Dermis microvascular lymphatic vessel endothelial cell (primary cell): ENCODE measurements at places on chromosomes 6 and 20.

DNA sequence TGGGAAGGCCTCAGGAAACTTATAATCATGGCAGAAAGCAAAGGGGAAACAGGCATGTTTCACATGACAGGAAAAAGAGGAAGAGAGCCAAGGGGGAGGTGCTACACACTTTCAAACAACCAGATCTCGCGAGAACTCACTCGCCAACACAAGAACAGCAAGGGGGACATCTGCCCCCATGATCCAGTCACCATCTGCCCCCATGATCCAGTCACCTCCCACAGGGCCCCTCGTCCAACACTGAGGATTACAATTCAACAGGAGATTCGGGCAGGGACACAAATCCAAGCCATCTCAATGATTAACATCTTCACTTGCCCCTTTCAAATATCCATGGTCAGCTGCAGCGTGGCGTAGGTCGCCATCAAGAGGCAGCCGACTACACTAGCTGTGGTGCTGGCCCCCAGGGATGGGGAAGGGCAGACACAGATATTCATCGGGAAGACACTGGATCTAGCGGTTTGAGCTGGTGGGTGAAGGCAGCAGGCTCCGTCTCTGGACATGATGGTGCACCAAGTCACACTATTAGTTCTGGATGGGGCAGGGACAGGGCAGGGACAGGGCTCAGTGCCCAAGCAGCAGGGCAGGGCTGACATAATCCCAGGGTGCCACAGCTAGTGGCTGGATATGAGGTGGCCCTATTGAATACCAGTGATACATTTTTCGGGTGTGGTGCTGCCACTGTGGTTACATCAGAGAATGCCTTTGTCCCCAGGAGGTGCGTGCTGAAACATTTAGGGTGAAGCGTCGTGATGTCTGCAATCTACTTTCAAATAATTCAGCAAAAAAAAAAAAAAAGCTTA lies 31.6 kb downstream of the TUBB2B start:
- DNase-seq = no peak

- DNase-seq = no peak
These were observed 28.8 kb downstream of the IMPG1 start for GRCh38 chr6:76043690-76044089.

- DNase-seq = no peak
These were observed 20.7 kb downstream of the HFE start for GRCh38 chr6:26107935-26108334.

- no peak for DNase-seq
These were observed 67.7 kb downstream of the ANKRD6 start for GRCh38 chr6:89500611-89501010.

DNA sequence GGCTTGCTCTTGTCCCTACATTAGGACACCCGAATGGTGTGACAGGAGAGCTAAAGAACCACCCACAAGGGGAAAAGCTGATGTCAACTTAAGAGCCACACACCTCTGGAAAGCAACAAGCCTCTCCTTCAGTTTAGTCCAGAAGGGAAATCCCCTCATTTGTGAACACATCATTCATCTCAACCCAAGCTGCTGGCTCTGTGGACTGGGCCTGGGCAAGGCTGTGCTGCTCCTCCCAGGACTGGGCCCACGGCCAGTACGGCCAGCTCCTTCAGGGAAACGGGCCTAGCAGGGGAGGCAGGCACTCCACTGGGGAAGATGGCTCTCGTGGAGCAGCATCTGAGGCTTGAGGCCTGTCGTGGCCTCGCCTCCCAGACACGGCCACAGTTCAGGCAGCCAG lies 12.8 kb upstream of the SLC4A11 start:
- no peak for DNase-seq

- DNase-seq = no peak
These were observed 98.2 kb downstream of the SMOC2 start for GRCh38 chr6:168538892-168539811.

- no peak for DNase-seq
These were observed 7.6 kb upstream of the BTN2A2 start for GRCh38 chr6:26375270-26375669.

DNA sequence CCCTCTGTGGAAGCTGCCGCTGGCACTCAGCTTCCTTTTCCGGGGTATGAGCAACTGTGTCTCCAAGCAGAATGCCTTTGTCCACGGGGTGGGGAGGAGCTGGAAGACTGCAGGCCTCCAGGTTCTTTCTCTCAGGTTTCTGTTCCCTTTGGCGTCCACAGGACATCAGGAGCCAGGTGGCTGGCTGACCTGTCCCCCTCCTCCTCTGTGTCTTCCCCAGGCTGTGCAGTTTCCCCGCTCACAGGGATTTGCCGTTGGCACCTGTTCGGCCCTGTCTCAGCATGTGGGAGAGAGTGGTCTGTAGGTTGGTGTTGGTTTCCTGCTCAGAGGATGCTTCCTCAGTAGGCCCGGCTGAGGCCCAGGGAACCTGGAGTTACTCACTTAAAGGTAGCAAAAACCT lies 43.5 kb downstream of the CDS2 start:
- DNase-seq = no peak

GRCh38 chr6:152595499-152595898 lies 41.7 kb downstream of the SYNE1 start:
- peak; percentile 16 for DNase-seq

GRCh38 chr6:37205997-37206340 lies 36.0 kb downstream of the PIM1 start:
- DNase-seq = no peak

GRCh38 chr6:134223796-134224420 lies 94.0 kb downstream of the SGK1 start:
- DNase-seq = no peak

- peak; percentile 65 for DNase-seq
These were observed 464.3 kb upstream of the BTBD3 start for GRCh38 chr20:11453430-11453829.

GRCh38 chr6:2852514-2852855 lies 10.8 kb upstream of the SERPINB1 start:
- no peak for DNase-seq

DNA sequence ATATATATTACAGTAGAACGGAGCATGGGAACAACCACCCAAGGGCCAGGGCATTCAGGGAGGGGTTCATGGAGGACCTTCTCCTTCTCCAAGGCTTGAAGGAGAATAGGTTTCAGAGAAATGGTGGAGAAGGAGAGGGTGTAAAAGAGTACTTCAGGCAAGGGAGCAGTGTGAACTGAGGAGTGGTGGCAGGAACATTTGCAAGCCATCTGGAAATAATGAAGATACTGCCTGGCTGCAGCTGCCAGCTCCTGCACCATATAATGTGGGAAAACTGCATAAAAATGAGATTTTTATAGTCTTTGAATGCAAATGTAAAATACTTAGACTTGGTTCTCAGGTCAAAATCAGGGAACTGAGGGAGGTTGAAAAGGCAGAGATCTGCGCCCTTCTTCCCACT lies 9.6 kb upstream of the DEFB121 start:
- no peak for DNase-seq

- no peak for DNase-seq
These were observed 34.6 kb upstream of the SPACA1 start for GRCh38 chr6:88013015-88013414.

- no peak for DNase-seq
These were observed 164.5 kb upstream of the BTBD3 start for GRCh38 chr20:11753155-11753554.

DNA sequence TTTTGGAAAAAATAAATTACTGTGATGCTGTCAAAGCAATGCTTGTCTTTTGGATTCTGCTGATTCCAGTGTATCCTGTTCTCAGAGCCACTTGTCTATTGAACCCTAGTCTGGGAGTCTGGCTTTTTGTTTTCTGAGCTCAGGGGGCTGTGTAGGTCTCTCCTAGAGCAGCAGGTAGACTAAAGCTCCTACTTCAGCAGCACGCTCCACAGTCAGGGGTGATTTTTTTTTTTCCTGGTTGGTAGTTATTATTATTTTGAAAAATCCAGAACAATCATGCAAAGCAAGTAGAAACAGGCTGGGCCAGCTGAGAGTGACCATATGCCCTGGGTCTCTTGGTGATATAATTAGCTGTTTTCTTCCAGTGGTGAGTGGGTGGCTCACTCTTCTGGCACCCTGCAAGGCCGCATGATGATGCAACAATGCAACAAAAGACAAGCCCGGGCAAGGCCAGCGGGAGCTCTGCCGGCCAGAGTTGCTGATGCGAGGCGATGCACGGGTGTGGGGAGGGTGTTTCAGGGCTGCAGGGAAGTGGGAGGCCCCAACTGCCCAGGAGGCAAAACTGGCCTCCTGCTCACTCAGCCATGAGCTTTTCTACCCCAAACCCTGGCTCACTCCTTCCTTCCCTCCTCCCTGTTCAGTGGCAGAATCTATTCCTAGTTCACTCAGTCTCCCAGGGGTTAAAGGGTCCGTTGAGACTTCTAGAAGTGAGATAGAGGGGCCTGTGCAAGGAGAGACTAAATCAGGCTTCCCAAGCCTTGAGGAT lies 11.5 kb upstream of the CDKN1A start:
- DNase-seq = no peak

GRCh38 chr20:2066461-2067122 lies 35.0 kb upstream of the STK35 start:
- DNase-seq = no peak
